ENCODE measurements at places on chromosomes 7 and 10.

- DNase-seq = peak; percentile 5
Observed at GRCh38 chr10:61847087-61847486, 54.4 kb upstream of the ARID5B start.

- DNase-seq = no peak
Observed at GRCh38 chr7:83429493-83429892, 219.4 kb downstream of the SEMA3E start.

DNA sequence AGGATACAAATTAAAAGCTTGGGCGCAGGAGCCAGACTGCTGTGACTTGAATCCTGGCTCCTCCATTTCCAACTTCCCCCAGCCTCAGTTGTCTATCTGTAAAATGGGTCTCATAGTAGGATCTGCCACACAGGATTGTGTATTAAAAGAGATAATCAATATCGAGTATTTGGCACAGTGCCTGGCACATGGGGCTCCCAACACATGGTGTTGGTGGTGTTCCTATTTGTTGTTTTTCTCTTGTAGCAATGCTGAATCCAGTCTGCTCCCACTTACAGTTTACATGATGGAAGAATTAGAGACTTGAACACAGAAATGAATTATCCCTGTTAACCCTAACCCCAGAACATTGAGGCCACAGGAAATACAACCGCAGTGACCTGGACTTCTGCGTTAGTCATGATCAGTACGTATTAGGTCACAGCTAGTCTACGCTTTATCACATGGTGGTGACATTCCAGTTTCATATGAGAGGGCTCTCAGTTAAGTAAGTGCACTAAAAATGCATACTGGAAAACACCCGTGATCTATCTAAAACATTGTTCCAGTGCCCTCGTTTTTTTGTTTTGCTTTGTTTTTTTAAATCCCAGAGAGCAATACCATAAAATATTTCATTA is 169.5 kb upstream of the KLF14 start:
- DNase-seq = peak; percentile 98

DNA sequence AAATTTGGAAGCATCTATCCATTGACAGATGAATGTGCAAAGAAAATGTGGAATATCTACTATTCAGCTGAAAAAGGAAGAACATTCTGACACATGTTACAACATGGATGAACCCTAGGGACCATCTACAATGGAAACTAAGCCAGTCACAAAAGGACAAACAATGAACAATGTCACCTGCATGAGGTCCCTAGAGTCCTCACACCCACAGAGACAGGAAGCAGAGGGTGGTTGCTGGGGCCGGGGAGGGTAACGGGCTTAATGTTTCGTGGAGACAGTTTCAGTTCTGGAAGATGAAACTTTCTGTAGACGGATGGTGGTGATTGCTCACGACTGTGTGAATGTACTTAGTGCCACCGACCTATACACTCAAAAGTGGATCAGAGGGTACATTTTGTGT is 282.9 kb downstream of the ADARB2 start:
- no peak for DNase-seq

- no peak for DNase-seq
Observed at GRCh38 chr10:62643606-62644587, 160.6 kb upstream of the ADO start.

GRCh38 chr10:125299461-125299860 is 139.1 kb upstream of the CTBP2 start:
- no peak for DNase-seq

DNA sequence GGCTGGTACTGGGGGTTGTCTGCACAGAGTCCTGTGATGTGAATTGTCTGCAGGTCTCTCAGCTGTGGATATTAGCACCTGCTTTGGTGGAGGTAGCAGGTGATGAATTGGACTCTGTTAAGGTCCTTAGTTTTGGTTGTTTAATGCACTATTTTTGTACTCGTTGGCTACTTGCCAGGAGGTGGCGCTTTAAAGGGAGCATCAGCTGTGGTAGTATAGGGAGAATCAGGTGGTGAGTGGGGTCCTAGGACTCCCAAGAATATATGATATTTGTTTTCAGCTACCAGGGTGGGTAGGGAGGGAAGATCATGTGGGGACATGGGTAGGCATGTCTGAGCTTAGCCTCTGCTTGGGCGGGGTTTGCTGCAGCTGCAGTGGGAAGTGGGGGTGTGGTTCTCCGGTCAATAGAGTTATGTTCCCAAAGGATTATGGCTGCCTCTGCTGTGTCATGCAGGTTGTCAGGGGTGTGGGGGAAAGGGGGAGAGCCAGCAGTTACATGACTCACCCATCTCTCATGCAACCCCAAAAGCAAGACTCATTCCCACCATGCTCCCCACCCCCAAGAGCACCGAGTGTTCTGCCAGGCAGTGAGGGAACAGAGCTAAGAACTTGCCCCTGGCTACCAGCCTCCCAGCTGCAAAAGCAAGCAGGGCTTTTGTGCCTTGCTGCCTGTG is 53.7 kb upstream of the ZNF273 start:
- DNase-seq = peak; percentile 52

GRCh38 chr10:87887146-87887545 is 23.7 kb downstream of the PTEN start:
- DNase-seq = peak; percentile 26

GRCh38 chr7:153110606-153111005 is 351.1 kb downstream of the ACTR3B start:
- no peak for DNase-seq

DNA sequence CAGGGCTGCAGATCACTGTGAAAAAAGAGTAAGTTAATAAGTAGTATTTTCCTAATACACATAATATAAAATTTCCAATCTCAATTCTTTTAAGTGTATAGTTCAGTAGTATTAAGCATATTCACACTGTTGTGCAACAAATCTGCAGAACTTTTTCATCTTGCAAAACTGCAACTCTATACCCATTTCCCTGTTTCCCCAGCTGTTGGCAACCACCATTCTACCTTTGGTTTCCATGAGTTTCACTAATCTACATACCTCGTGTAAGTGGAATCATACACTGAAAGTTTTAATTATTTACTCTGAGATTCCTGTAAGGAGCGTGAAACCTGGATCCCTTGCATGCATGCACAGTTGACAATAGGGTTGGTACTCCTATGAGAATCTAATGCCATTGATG is 155.4 kb downstream of the ZPBP start:
- DNase-seq = no peak

- no peak for DNase-seq
Observed at GRCh38 chr7:68411742-68412141, 1186.5 kb upstream of the AUTS2 start.

- DNase-seq = no peak
Observed at GRCh38 chr7:94061326-94061725, 57.2 kb upstream of the BET1 start.

- peak; percentile 66 for DNase-seq
Observed at GRCh38 chr10:24680647-24681524, 42.8 kb downstream of the ARHGAP21 start.

DNA sequence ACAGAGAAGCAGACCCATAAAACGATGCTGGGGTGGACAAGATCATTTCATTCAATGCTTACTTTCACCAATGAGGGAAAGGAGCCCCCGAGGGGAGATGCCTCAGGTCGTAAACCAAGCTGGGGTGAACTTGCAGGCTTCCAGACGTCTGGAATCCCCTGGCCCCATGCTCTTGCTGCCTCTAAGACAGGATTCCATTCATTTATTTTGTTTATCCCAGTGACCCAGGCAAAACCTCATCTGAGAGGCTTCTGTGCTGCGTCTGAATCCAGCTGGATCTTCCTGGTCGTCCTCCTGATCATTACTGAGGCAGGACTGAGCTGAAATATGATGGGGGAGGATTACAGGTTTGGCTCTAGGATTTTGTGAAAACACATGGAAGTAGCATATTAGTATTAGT is 182.9 kb downstream of the MYOF start:
- DNase-seq = no peak

- no peak for DNase-seq
Observed at GRCh38 chr7:166338-167060, 25.9 kb upstream of the FAM20C start.

DNA sequence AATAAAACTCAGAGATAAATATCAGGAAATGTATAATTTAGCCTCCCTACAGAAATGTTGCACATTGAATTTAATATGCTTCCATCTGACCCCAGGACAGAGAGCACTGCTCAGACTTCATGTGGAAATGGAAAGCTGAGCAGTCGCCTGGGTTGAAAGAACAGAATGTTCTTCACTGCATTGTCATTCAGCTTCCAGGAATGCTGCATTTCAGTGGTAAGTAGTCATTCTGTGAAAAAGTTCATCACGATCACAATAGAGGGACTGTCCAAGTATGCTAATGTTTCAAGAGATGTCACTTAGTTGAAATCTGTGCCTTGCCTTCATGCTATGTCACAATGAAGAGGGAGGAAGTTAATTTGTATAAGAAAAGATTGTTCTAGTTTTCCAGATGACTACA is 147.3 kb downstream of the NRCAM start:
- DNase-seq = peak; percentile 91

- DNase-seq = peak; percentile 3
Observed at GRCh38 chr10:59085054-59085453, 91.4 kb upstream of the PHYHIPL start.

DNA sequence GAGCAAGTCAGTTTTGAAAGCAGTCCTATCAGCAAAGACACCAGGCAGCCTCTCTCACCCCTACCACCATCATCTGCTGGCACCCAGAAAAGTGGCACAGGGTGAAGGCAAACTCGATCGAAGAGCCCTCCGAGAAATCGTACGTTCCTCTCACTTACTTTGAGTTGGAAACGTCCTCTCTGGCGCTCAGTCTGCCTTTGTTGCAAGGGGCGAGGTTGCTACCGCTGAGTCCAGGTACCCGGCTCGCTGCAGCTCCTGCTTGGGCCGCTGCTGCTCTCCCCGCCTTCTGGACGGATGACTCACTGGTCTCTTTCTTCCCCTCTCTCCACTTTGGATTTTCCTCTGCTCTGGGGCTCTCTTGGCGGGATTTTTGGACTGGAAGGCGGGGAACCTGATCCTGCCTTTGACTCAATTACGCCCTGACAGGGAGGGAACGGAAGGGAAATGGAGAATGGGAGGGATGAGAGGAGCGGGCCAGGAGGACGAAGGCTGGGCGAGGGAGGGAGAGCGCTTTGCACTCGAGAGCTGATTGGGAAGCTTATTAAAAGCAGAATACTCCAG is at the start of gene PTN:
PTN (minus strand) TSS at position 453 of the 561 bp plus-strand sequence. CDS start 88,760 bp downstream, outside the sequence.
- peak; percentile 24 for DNase-seq

- DNase-seq = no peak
Observed at GRCh38 chr10:43237631-43238446, 29.0 kb downstream of the RASGEF1A start.

GRCh38 chr10:12829831-12830390 is 171.6 kb downstream of the CCDC3 start:
- no peak for DNase-seq

- DNase-seq = no peak
Observed at GRCh38 chr7:137996871-137997270, 5.0 kb downstream of the CREB3L2 start.

DNA sequence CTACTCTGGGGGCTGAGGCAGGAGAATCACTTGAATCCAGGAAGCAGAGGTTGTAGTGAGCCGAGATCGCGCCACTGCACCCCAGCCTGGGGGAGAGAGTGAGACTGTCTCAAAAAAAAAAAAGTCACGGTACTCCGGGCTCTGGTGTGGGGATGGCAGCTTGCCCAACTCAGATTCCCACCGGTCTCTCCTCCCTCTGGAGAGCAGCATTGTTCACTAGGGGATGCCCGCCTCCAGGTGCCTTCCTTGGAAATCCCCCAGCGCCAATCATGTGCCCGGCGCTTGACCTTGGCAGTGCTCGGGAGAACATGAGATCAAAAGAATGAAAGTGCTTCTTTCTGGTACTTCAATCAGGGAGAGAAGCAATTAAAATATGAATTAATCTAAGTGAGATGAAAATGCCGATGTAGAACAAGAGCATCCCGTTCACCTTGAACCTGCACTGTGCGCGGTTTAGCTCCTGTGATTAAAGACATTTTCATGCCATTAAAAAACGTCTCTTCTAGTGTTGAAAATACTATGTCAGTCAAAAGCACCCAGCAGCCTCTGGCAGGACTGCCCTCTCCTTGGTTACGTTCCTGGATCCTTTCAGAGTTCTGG is 1127.3 kb upstream of the AUTS2 start:
- DNase-seq = no peak

GRCh38 chr10:103510791-103511752 is 17.6 kb downstream of the NEURL1 start:
- no peak for DNase-seq

- DNase-seq = no peak
Observed at GRCh38 chr7:78232806-78233205, 434.2 kb downstream of the PHTF2 start.

DNA sequence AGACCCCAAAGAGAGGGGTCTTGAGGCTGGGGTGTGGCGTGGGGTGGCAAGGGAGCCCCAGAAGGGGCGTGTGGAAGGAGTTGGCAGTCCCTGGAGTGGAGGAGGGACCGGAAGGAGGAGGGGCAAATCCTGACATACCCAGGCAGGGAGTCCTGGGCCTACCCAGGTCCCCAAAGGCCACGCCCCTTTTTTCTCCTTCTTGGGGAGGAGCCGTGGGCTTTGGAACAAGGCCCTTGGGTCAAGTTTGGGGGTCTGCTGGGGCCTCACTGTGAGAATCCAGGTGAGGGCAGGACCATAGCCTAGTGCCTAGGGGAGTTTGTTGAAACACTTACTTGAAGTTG is 1.2 kb upstream of the SMARCD3 start:
- peak; percentile 39 for DNase-seq

GRCh38 chr7:16762177-16762576 is 8.6 kb downstream of the TSPAN13 start:
- no peak for DNase-seq

DNA sequence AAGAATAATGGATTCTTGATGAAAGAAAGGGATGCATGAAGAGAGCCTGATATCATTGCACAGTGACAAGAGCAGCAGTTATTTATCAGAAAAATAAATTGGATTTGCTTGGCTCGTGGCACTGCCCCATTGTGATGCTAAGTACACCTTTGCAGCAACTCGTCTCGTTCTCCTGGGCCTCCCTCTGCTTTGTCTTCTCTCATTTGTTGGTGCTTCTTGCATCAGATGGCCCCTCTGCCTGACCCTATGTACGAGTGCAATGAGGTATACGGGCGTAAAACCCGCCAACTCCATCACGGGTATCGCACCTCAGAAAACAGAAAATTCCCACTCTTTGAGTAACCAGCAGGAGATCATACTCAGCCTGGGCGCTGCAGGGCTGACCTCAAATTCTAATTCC is 107.2 kb upstream of the C10orf90 start:
- DNase-seq = no peak

GRCh38 chr10:70940834-70941568 is 52.6 kb upstream of the PCBD1 start:
- DNase-seq = peak; percentile 42

DNA sequence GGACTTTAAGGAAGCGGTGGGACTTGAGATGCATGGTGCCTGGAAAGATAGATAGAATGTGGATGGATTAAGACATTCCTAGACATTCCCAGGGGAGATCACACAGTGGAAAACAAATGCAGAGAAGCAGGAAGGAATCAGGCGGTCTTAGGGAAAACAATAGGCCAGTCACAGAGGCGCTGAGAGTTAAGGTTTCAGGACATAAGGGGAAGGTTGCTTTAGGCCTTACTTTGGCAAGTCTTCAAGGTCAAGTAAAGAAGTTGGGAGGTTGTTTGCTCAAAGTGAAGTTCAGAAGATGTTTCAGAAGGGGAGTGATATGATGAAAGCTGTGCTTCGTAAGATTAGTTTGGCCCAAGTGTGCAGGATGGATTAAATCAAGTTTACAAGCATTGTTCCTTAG is 109.4 kb downstream of the SUGCT start:
- no peak for DNase-seq
